C1 segment of cervical spinal cord (tissue), 14 donors: ENCODE measurements at places on chromosomes 5 and 9.

DNA sequence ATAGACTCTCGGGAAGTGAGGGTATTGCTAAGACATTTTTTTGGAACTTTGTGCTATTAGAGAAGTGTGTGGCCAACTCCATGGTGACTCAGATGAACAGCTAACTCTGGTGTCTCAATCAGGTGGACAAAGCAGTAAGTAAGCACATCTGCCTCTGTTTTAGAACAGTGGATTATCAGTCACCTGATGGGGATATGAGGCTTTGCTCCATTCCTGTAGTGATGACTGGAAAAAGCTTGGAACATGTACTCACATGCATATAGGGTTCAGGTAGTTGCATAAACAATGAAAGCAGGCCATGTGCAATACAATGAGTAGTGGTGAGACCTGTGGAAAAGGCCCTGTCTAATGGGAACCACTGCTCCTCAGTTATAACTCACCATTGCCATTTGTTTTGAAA, 168.2 kb upstream of the FBN2 start:
- no peak for DNase-seq

DNA sequence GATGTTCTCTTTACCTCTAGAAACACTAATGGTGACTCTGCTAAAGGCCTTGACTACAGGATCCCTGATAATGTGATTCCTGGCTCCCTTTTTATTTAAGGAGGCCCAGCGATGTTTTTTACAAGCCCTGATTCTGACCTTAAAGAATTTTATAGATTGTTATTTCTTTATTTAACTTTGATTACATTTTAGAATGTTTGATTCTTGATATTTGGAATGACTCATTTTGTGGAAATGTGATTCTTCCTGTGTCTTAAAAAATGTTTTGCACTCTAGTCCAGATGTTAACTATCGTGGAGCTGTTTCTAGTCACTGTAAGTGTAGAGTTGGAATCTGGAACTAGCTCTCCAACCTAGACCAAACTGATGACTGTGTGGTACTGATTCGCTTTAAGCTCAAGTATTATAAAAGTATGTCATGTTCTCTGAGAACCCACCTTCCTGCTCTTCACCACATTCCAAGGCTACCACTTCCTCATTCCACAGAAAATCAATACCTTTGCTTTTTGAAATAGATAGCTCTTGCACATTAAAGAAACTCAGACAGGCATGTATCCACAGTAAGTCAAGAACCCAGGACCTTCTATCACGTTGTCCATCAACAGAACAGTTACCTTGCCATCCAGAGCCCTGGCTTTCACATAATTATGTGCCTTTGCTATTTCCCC, 65.2 kb downstream of the JMY start:
- no peak for DNase-seq

DNA sequence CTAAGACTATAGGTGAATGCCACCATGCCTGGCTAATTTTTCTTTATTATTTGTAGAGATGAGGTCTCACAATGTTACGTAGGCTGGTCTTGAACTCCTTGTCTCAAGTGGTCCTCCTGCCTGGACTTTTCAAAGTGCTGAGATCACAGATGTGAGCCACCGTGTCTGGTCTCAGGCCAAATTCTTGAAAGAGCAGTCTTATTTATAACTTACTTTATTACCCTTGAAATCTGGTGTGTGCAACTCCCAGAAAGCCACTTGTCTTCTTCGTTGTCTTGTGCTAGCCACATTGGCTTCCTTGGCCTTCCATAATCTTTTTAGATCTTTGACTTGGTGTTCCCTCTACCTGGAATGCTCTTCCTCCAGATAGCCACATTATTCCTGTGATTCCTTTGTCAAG, 50.1 kb downstream of the CTNNA1 start:
- DNase-seq, result no peak

DNA sequence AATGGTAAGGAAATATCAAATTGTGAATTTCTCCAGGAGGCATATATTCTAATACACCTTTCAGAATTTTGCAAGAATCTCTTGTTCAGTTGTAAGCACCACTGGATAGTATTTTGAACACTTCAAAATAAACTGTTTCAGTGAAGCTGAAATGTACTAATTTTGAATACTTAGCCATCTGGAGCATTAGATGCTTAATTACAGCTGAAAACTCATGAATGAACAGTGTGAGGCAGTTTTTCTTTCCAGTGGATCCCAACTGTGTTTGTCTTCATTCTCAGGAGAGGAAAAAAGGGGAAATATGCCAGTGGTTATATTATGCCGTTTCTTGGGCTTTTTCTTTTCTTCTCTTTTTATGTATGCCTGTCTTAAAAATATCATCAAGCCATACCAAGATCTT, 306.0 kb upstream of the SEMA6A start:
- no peak for DNase-seq

GRCh38 chr5:149073213-149073612, 10.4 kb upstream of the SH3TC2 start:
- DNase-seq, result no peak

DNA sequence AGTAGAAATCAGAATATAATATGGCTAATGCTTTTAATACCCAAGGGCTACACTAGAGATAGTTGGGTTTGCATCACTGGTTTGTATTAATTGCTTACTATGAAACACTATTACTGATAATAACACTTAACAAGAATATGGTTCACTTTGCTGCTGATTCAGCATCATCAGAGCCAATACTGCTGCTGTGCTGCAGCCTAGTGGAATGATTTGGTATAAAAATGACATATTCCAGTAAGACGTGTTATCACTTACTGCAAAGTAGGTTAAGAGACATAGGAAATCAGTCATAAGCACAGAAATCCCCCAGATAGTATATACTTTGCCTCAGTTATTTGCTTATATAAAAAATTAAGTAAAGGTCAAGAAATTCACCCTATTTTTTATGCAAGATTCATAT, 2.8 kb downstream of the CDH10 start:
- no peak for DNase-seq

GRCh38 chr5:14250084-14250695, 107.0 kb downstream of the TRIO start:
- no peak for DNase-seq

GRCh38 chr9:138071292-138071691, 193.7 kb downstream of the CACNA1B start:
- DNase-seq, result no peak

DNA sequence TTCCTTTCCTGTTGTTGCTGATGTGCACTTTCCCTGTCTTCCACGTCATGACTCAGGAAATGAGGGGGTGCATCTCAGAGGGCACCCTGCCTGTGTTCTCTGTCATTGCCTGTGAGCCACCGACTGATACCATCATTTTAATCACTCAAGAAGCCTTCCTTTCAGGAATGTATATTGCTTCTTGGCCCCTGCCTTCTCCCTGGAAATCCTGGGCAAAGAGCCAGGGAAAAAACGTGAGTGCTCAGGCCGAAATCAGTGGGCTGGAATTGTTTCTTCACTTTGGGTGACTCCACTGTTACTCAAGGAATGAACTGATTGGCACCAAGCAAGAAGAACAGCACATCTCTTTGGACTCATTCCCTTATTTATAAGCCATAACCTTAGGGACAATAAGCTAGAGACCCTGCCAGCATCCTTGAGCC, 126.1 kb downstream of the SNX18 start:
- DNase-seq, result no peak

DNA sequence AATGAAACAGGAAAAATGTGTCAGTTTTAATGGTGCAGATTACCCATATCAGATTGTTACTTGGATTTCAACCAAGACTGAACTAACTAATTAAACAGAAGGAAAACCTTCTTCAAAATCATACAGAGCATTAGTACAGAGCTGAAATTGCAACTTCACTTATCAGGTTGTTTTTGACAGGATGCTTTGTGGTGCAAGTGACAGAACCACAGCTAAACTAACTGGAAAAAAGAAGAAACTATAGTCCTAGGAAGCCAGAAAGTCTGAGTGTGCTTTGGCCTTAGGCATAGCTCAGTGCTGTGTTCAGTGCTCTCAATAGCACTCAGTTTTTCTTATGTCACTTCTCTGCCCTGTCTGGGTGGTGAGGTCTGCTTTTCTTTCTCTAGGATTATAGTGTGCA, 267.4 kb downstream of the CHSY3 start:
- no peak for DNase-seq

DNA sequence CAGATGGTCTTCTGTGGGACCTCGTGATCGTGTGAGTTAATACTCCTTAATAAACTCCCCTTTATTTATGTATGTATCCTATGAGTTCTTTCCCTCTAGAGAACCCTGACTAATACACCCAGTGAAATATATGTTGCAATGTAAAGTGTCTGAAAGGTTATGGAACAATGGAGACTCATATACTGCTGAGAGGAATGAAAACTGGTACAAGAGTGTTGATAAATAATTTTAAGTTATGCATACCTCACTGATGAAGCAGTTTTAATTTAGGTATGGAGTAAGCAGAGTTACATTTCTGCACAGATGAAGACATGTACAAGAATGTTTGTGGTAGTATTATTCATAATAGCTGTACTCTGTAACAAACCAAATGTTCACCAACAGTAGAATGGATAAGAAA, 438.3 kb downstream of the TAF11L14 start:
- DNase-seq, result no peak

- DNase-seq, result no peak
Measured at GRCh38 chr9:68476847-68477246, 63.8 kb downstream of the TMEM252 start.

- no peak for DNase-seq
Measured at GRCh38 chr5:74608736-74609601, 31.6 kb downstream of the ENC1 start.

DNA sequence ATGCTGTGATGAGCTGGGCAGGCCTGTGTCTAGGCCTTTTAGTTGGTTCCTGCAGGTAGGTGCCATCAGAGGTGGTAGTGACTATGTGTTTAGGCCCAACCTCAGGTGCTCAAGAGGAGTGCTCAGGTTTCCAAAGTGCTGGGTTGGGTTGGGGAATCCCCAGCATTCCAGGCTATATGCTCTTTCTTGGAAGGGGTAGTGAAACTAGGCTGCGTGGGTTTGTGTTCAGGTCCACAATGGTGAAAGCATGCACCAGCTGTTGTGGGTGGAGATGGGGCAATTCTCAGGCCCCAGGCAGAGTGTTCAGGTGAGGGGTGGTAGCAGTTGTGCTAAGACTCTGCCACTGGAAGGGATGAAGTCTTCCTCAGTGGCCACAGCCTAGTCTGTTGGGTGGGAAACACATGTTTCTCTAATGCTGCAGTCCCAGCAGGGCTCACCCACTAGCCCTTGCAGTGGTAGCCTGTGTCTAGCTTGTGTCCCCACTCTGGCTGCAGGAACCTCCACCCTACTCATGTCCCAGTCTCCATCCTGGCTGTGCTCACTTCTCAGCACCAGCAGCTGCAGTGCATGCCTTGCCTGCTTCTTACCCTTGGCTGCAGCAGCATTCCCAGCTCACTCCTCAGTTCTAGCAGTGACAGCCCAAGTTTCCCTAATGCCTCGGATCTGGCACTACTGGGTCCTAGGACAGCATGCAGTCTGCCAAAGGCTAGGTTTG, 78.9 kb downstream of the FAM170A start:
- DNase-seq, result no peak

DNA sequence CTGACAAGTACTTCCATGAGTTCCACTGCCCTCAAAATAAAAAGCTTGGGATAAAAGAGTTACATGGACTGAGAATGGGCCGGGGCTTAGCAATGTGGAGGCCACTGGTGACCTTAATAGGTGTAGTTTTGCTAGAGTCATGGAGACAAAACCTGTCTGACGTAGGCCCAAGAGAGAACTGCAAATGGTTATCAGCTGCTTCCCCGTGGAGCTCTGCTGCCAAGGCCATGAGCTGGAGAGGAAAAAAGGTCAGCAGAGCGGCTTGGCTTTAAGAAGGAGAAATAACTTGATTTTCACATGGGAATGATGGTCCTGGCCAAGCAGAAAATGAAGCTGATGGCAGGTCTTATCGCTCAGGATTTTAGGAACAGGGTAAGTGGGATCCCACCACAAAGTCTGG, 3.7 kb upstream of the SURF6 start:
- no peak for DNase-seq

GRCh38 chr5:180439911-180440769, 54.0 kb upstream of the CNOT6 start:
- no peak for DNase-seq

DNA sequence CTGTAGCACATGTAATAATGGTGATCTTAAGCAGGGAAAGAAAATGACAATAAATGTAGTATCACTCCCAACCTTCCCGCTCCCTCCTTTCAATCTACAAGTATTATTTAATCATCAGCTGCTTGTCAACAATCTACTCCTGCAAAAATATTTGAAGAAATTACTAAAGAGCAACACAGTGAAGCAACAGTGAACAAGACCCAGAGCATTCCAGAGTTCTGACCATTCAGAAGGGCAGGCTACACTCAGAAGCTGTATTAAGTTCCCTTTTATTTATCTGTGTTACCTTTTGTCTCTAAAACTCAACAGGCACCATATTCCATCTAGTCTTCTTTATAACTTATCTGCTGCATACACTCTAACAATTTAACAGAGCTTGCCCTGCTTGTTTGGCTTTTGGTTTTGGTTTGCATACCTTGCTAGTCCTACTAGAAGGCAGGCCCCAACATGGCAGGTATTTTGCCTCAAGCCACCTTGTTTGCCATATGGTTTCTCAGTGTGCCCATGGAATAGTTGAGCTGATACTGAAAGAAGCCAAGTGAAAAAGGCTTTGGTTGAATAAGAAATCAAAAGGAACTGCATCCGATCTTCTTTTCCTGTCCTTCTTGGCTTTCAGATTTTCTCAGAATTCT, 253.9 kb downstream of the CEMIP2 start:
- DNase-seq, result no peak

- DNase-seq, result no peak
Measured at GRCh38 chr9:109192732-109193361, 25.8 kb upstream of the FRRS1L start.

- DNase-seq, result no peak
Measured at GRCh38 chr5:56490971-56491468, 257.9 kb upstream of the ANKRD55 start.

DNA sequence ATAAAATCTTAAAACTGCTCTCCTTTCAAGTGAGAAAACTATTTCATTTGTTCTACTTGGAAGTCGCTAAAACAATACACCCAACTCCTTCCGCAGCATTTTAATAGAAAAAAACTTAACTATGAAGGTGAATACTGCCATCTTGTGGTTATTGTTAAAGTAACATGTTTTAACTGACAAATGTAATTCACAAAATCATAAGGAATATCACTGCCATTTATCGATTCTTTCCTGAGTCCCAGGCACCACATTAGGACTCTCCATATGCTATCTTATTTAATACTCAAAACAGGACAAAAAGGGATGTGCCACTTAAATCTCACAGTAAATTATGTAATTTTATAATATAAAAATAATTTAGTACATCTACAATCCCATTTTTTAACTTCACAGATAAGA, 130.5 kb upstream of the ITGA1 start:
- DNase-seq, result no peak

DNA sequence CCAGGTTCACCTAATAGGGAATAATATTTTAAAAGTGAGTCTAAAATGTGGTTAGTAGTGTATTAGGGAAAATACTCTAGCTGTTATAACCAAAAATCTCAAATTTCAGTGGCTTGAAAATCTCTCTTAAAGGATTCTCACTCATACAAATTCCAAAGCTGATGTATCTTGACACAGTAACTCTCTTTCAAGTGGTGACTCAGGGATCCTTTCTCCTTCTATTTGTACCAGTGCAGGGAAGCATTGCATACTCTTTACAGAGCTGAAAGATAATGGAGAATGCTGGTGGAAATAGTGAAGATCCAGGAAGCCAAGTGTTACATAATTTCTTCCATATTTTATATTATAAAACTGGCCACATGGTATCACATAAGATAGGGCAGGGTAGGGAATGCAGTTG, 560.2 kb upstream of the CDH9 start:
- no peak for DNase-seq

GRCh38 chr9:114397848-114398605, 10.2 kb upstream of the AKNA start:
- DNase-seq, result peak; percentile 84

GRCh38 chr5:16392718-16393117, 72.9 kb downstream of the ZNF622 start:
- DNase-seq, result no peak

GRCh38 chr9:26081847-26082246, 403.6 kb upstream of the TUSC1 start:
- DNase-seq, result no peak
